ENCODE measurements at places on chromosomes 5 and 9.

- no peak for DNase-seq
These were observed 1317.4 kb upstream of the CDH9 start for GRCh38 chr5:28355831-28356230.

DNA sequence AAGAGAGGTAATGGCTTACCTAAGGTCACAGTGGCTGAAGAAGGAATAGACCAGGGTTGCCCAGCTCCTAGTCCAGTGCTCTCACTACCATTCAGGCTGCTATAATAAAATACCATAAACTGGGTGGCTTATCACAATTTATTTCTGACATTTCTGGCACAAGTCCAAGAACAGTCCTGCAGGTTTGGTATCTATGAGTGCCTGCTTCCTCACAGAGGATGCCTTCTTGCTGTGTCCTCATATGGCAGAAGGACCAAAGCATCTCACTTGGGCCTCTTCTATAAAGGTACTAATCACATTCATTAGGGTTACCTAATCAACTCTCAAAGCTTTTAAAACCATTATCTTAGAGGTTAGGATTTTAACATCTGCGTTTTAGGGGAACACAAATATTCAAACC is 17.2 kb downstream of the STARD4 start:
- DNase-seq = no peak

- no peak for DNase-seq
These were observed 60.1 kb downstream of the SEMA6A start for GRCh38 chr5:116514421-116514970.

- no peak for DNase-seq
These were observed 27.6 kb downstream of the IL7R start for GRCh38 chr5:35884191-35884769.

DNA sequence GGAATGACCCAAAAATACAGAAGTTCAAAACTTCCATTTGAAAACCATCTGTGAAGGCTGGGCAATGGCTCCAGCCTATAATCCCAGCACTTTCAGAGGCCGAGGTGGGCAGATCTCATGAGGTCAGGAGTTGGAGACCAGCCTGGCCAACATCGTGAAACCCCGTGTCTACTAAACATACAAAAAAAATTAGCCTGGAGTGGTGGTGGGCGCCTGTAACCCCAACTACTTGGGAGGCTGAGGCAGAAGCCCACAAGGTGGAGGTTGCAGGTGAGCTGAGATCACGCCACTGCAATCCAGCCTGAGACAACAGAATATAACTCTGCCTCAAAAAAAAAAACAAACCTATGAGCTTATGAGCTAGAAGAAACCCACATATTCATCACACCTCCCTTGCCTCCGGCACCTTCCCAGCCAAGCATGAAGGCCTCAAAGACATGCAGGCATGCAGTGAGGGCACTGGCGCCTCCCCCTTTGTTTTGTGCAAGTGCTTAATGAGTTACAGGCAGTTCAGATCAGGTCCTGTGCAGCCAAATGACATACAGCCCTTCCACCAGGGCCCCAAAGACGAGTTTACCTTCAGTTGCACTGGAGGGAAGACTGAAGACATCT is 9.9 kb downstream of the HNRNPH1 start:
- DNase-seq = no peak
